ENCODE measurements at places on chromosomes 4 and X.

DNA sequence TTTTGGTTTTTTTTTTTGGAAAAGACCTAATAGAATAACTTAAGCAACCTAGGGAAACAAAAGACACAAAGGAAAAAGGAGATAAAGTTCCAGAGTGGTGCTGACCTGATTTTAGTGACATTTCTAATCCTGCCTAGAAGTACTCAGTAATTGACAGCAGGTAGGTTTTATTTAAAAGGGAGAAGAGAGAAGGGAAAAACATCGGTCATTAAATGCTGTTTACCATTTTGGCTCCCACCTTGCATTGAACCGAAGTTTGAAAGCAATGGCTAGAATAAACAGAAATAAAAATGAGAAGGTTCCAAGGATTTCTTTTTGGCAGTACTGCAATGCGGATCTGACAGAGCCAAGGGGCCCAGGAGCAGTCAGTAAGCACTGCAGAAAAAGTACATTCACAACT lies 115.8 kb upstream of the MAOA start:
- DNase-seq, result no peak

- DNase-seq, result no peak
These were observed 30.8 kb downstream of the LRP2BP start for GRCh38 chr4:185364886-185365285.

GRCh38 chrX:148588649-148589310 lies 88.4 kb downstream of the AFF2 start:
- no peak for DNase-seq

GRCh38 chr4:15065516-15065915 lies 63.2 kb downstream of the CPEB2 start:
- DNase-seq, result no peak

- no peak for DNase-seq
These were observed 51.2 kb downstream of the TBC1D14 start for GRCh38 chr4:6960628-6961412.

GRCh38 chrX:136953867-136954787 lies 73.6 kb upstream of the RBMX start:
- DNase-seq, result no peak

GRCh38 chr4:73870768-73871167 lies 1.6 kb downstream of the CXCL1 start:
- DNase-seq, result no peak

DNA sequence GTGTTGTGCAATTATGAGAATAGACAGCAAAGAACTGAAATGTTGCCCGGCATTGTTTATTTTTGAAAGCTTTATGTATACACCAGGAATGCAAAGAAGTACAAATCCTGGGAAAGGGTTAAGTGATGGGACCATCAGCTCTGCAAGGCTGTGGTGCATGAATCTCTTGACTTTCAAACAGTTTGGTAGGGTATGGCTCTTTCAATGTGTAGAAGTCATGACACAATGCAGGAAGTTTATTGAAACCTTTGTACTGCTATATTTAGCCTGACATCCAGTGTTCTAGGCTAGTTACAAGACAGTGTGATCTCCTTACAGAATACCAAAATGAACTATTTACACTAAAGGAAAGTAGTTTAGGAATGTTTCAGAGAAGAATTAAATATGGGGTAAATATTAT lies 206.8 kb upstream of the HAND2 start:
- DNase-seq, result no peak

GRCh38 chrX:83916525-83916924 lies 55.6 kb downstream of the CYLC1 start:
- DNase-seq, result no peak

DNA sequence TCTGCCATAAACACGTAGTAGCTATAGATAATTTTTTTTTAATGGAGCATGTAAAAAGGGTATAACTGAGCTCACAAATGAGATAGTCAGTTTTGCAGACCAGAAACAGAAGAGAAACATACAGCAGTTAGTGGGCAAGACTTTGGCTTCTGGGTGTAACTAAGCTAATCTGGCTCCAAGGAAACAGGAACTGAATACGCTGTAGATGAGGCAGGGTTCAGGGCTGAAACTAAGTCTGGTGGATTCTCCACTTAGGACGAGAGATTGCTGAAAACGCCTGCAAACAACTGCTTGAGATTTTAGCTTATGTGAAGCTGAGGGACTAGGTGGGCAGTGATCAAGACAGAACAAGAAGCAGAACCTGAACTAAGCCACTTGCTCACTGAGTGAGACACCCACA lies 91.7 kb downstream of the SMIM20 start:
- DNase-seq, result no peak

GRCh38 chr4:84579403-84579776 lies 3.5 kb upstream of the CDS1 start:
- DNase-seq, result peak; percentile 39

DNA sequence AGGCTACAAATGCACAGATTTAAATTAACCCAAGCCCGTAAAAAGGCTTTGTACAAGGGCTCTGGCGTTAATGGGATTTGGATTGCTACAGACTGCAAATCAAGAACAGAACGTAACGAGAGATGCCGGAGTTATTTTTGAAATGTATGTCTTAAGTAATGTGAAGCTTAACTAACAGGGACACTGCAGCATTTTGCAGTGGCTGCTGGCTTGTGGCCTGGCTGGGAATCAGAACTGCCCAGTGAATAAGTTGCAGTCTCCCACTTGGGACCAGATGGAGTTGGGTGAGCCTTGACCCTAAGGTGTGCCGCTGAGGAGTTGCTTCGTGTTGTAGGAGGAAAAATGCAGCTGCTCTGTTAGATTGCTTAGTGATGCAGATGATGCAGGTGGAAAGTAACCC lies 318.4 kb downstream of the DHX15 start:
- DNase-seq, result no peak

DNA sequence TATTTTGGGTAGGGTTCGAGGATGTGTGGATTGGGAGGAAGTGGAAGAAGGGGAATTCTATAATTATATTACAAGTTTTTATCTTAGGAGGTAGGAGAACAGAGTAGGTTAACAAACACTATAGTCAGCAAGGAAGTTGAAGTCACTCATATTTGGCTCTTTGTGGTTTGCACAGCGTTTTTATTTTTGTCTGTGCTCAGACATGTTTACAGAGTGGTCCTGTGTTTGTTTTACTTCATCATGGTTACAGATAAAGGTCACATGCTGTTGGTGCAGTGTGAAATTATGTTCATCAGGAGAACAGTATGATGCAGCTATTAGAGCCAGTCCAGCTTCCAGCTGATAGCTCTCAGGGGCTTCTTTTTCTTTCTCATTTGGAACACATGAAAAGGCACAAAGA lies 299.9 kb upstream of the SFRP2 start:
- no peak for DNase-seq

DNA sequence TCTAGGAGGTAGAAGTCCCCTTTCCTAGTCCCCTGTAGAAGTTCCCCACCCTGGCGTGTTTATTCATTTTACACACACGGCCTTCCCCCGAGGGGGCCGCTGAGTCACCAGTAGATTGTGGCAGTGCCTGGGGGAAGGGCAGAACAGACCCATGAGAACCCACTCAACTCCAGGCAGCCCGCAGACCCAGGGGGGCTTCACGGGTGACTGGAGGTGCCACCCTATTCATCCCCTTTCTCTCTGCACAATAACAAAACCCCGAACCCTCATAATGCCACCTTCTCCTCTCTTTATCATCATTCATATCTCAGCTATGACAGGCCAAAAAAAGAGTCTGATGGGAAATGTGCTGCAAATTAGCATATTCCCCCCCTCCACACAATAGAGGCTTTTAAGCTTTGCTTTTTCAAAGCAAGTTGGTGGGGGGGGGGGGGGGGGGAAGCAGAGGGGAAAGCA lies 20.4 kb upstream of the GPM6B start:
- DNase-seq, result no peak

DNA sequence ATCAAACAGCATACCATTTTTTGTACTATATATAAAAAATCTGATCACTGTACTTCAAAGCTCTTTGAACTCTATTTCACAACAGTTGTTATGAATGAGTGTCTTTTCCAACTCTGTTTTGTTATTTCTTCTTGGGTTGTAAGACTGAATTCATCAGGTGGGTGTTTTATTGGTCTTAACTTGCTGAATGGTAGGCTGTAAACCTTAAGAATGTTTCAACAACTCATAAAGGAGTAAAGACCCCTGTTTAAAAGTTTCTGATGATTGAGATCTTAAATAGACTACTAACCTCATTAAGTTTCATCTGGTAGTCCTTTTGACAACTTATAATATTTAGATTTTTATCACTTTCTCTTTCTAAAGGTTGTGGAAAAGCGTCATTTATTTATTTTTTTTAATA lies 18.4 kb upstream of the STAG2 start:
- DNase-seq, result no peak

- no peak for DNase-seq
These were observed 3.4 kb downstream of the ATP1B4 start for GRCh38 chrX:120365320-120365719.

GRCh38 chrX:123291623-123292022 lies 107.5 kb downstream of the GRIA3 start:
- no peak for DNase-seq

DNA sequence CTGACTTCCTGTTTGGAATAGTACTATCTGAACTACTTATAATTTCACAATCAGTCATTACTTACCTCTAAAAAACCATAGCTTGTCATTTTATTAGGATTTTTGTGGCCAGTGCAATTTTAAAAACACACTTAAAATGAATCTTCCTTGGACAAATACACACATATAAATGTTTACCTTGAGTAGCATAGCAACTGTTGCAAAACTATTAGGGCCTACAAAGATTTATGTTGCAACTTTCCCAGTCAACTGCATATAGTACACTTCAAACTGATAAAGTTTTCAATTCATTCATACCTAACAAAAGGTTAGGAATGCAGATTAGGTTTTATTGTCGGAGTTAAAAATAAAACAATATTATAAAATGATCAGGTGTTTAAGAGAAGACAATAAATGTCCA lies 193.0 kb downstream of the PDGFC start:
- no peak for DNase-seq

DNA sequence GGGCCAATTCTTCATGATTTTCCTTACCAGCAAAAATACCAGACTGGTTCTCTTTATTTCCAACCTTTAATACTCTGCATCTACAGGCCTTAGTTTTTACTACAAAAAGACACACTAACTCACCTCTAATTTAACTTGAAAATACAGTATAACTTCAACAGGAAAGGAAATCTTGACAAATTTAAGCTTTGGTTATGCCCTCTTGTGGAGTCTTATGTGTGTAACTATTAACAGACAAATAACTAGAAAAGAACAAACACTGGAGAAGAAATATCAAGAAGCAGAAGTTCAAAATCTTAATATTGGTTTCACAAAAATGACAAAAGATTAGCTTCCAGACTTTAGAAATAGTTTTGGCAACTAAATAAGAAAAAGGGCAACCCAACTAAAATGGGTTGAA lies 33.0 kb downstream of the PPA2 start:
- DNase-seq, result no peak

DNA sequence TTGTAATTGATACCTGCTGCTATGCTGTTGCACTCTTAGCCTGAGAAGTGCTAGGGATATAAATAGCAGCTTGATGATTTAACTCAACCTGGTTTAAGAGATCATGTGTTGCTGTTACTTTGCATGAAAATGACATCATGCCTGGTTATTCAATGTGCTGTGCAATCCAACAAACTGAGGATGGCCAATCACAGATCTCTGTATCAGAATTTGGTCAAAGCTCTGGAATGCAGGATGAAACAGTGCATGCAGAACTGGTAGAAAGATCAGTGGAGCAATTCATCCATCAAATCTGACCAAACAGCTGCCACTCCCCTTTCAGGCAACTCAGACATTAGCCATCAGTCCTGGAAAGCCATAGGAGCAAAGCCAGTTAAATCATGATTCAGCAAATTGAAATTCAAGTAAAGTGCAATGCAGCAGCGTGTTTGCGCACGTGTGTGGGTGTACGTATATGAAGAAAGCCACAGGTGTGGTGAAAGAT lies 160.3 kb upstream of the RASGEF1B start:
- DNase-seq, result peak; percentile 35

- peak; percentile 30 for DNase-seq
These were observed 12.4 kb downstream of the EPGN start for GRCh38 chr4:74320559-74321118.

DNA sequence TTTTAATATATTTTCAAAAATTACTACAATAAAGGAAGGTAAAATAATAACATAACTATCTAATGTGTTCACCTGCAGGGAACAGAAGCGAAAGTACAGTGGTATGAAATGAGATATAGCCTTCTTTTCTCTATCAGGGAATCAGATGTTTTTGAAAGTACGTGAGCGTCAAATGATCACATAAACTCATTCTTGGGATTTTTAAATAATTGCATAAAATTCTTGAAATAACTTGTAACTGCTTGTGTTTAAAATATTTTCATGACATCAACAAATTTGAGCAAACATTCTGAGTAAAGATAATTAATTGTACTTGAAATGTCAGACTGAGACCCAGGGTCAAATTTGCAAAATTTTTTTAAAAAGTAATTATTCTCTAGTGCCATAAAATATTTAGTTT lies 193.5 kb upstream of the NEIL3 start:
- DNase-seq, result no peak

- DNase-seq, result no peak
These were observed 29.2 kb downstream of the CLRN2 start for GRCh38 chr4:17544205-17544604.

DNA sequence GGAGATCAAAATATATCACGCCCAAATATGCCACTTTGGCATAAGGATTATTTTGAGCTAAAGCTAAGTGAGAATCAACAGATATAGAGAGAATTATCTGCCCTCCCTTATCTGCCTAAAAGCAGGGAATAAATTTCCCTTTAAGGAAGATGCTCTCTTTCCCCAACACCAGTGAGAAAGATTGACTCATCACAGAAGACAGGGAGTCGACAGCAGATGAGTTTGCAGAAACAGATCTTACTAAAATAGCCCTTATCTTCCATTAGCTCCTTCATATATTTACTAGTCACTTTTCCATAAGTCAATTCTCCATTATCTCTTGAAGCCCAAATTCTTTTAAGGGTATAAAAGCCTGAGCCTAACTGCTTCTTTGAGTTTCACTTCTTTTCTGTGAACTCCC lies 156.6 kb downstream of the CAMK2D start:
- DNase-seq, result no peak

- no peak for DNase-seq
These were observed 23.8 kb upstream of the KIAA0232 start for GRCh38 chr4:6758728-6759127.

DNA sequence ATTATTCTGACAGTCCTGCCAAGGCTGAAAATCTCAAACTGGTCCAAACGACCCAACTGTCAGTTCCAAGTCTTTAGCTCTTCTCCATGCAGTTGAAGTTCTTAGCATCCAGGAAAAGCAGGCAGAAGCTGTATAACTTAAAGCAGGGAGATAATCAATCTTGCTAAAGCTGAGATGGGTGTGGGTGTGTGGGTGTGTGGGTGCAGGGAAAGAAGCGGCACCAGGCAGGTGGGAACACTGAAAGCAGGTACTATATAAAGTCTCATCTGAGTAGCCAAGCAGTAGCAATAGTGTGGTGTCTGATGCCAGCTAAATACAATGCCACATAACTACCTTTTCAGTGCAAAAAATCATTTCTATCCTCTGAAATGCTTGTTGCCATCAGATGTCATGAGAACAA lies 69.7 kb upstream of the EGFL6 start:
- no peak for DNase-seq

DNA sequence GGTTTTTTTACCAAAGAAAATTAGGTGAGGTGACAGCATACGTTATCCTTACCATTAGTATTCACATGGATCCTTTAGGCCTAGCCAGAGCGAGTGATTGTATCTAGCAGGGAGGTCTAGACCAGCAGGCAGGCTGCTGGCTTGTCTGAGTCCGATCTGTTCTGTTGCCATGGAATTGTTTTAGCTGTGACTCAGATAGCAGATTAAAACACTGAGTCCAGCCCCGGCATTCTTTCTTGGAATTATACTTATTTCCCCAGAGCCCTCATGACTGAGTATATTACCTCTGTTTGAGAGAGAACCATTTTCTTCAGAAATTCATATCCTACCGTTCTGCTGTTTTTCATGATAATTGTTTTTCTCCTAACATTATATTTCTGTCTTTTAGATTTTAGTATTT lies 37.4 kb downstream of the OCRL start:
- no peak for DNase-seq
